ENCODE measurements at places on chromosomes 5 and 9.

- no peak for DNase-seq
Measured at GRCh38 chr9:131349522-131349880, 44.4 kb upstream of the PRRC2B start.

- DNase-seq: no peak
Measured at GRCh38 chr5:142974409-142974808, 204.2 kb downstream of the ARHGAP26 start.

- DNase-seq: no peak
Measured at GRCh38 chr5:134530301-134531077, 5.0 kb downstream of the JADE2 start.

DNA sequence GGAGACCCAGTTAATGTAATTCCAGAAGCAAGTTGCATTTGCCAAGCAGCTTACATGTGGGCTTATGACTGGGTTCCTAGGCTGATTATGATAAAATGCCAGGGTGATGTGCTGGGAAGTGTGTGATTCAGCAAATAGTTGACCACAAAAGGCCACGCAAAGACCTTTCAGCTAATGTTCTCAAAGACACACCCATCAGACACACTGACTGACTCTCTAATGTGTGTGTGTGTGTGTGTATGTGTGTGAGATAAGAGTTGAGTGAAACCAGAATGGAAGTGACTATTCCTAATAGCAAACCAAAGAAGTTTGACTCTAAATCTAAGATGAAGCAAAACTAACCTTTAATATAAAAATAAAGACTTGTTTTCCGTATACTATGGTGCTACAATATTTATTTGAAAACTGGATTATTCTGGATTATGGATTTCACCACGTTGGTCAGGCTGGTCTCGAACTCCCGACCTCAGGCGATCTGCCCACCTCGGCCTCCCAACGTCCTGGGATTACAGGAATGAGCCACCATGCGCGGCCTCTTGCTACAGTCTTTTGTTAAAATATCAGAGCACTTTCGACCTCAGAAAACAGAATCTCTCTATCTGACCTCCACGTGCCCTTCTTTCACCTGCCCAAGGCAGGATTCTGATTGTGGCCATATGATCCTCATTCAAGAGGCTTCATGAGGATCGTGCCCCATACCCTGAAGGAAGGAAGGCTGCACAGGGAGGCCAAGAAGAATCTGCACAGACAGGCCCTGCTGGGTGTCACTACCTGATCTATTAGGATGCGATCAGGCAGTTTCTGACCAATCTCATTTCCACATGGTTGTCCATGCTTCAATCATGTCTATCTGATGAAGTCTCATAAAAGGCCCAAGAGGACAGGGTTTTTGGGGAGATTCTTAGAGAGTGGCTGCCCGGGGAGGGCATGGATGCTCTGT is 75.6 kb downstream of the USP20 start:
- peak; percentile 55 for DNase-seq

GRCh38 chr5:83085106-83085505 is 7.8 kb downstream of the XRCC4 start:
- no peak for DNase-seq

- DNase-seq: peak; percentile 70
Measured at GRCh38 chr5:118791926-118792734, 196.2 kb downstream of the DTWD2 start.

- DNase-seq: peak; percentile 56
Measured at GRCh38 chr5:51468196-51468595, 84.9 kb downstream of the ISL1 start.

GRCh38 chr9:93670208-93671019 is 94.0 kb downstream of the PHF2 start:
- DNase-seq: peak; percentile 50

- no peak for DNase-seq
Measured at GRCh38 chr5:40494631-40495236, 185.0 kb upstream of the PTGER4 start.

- peak; percentile 54 for DNase-seq
Measured at GRCh38 chr9:85610074-85610860, 131.5 kb downstream of the AGTPBP1 start.

GRCh38 chr5:33527696-33528095 is 86.9 kb downstream of the TARS1 start:
- DNase-seq: no peak

DNA sequence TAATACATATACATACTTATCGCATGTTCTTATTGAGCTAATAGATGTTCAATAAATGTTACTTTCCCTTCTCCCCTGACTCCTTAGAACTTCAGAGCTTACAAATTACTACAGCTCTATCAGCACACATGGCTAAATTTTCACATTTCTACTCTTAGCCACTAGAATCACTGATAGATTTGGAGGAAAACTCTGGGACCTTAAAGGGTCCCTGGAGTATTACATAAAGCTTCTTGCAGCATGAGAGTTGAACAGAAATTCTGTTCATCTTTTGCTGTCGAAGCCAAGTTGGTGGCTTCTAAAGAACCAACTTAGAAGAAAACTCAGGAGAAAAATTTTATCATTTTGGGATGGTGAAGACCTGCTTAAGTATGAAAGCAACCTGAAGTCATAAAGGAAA is 15.5 kb downstream of the B4GALT1 start:
- no peak for DNase-seq

GRCh38 chr5:114782869-114783268 is 386.8 kb downstream of the TRIM36 start:
- DNase-seq: peak; percentile 63

DNA sequence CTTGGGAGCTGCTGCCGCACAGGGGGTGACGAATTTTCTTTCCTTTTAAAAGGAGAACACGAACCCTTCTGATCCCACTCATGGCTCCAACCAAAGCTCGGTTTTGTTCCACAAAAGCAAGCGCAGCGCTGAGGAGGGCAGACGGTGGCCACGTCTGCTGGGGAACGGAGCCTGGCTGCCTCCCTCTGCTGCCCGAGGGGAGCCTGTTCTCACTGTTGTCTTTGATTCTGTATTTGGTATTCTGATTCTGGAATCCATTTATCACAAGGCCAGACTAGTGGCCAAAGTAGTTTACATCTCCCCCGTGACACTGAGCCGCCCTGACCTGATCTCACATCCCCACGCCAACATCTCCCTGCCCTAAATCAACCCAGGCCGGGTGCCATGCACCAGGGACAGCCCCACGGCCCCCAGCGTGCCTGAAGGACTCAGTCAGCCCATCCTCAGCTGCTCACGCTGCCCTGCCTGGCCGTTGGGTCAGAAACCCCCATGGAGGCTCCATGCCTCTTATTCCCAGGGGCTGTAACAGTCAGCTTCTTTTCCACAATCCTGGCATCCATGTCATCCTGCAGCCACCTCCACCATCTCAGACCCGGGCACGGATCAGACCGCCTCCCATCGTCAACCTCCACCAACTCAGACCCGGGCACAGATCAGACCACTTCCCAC is 6.7 kb upstream of the NSMF start:
- DNase-seq: peak; percentile 45

GRCh38 chr5:61349935-61350334 is 17.9 kb downstream of the ZSWIM6 start:
- no peak for DNase-seq

DNA sequence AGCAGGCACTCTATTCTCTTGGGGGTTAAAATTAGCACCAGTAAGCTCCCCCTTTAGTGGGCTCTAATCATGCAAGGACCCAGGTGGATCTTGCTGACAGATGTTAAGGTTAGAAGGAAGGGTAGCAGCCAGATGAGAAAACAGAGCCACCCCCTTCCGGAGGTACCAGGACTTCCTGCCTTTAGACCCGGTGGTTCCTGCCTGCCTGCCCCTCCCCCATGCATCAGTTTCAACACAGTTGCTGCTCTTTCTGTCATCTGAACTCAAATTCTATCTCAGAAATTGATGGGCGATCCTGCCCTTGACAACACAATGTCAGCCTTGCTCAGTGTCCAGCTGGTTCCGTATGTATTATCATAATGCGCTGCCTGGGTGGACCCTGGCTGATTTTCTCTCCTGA is 287.3 kb downstream of the EBF1 start:
- no peak for DNase-seq

- DNase-seq: no peak
Measured at GRCh38 chr5:160926428-160926827, 74.4 kb upstream of the ATP10B start.

GRCh38 chr5:43396762-43397304 is 15.4 kb downstream of the CCL28 start:
- no peak for DNase-seq

- DNase-seq: no peak
Measured at GRCh38 chr9:76038431-76038830, 148.0 kb downstream of the PCSK5 start.

- no peak for DNase-seq
Measured at GRCh38 chr9:13628526-13628925, 349.0 kb upstream of the MPDZ start.

- DNase-seq: no peak
Measured at GRCh38 chr9:16192403-16193017, 639.7 kb downstream of the CCDC171 start.

DNA sequence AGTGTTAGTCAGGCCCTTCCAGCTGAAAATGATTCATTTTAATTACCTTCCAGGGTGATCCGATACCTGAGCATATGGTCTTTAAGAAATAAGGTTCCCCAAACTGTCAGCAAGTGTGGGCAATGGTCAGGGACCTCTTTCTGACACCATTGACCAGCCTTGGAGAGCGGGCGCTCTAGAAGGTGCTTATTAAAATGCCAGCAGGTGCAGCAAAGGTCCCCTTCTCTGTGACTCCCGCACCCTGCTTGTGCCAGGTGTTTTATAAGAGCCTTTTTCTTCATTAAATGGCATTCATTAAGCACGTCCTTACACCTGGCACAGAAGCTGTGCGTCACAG is 85.3 kb downstream of the MVB12B start:
- no peak for DNase-seq

GRCh38 chr5:168925160-168925559 is 346.0 kb upstream of the PANK3 start:
- DNase-seq: no peak

DNA sequence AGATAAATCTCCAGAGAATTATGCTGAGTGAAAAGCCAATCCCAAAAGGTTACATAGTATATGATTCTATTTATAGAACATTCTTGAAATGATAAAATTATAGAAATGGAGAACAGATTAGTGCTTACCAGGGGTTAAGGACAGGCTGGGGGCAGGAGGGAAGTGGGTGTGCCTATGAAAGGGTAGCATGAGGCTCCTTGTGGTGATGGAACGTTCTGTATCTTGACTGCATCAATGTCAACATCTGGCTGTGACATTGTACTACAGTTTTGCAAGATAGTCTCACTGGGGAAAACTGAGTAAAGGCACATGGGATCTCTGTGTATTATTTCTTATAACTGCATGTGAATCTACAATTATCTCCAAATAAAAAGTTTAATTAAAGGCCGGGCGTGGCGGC is 22.3 kb downstream of the ORM2 start:
- DNase-seq: no peak

DNA sequence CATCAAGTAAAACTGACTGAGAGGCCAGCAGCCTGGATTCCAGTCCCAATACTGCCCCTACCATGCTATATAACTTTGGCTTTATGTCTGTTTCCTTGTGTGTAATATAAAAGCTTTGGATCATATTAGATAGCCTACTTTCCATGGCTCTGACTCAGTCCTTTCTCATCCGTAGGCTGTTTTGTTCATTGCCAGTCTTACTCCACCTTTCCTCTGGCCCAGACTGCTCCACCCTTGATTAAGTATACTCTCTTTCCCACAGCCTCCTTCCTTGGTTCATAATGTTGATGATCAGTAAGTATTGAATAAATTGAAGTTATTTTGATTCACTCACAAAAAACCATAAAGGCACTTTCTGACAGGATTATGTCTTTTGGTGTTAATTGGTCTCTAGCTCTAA is 1.5 kb upstream of the MRPS30 start:
- no peak for DNase-seq

DNA sequence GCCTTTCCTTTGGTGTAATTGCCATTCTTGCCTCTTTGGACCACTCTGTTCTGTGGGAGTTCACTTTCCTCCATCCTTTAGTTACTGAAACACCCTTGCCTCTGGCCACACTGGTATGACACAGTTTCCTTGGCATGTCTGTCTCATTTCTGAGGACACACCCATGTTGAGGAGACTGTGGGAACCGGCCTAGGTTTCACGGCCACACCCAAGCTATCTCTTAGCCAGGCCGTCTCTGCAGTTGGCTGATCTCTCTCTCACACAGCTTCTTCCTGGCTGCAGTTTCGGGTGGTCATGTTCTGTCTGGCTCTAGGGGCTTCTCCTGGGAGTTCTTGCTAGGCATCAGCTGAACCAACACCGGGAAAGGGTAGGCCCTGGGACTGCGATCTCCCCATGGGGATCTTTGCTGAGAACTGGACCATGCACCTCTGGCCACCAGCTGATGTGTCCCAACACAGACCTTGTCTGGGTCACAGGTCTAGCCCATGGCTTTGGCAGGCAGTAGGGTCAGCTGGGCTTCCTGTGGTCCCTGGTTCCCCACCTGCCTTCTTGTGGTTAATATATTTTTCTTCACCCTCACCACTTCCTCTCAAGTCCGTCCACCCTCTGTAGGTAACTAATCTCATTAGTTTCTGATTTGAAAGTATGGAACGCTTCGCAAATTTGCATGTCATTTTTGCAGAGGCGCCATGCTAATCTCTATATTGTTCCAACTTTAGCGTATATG is 24.9 kb downstream of the ARHGEF37 start:
- peak; percentile 87 for DNase-seq

GRCh38 chr5:170121321-170121720 is 15.6 kb downstream of the FOXI1 start:
- DNase-seq: peak; percentile 43

DNA sequence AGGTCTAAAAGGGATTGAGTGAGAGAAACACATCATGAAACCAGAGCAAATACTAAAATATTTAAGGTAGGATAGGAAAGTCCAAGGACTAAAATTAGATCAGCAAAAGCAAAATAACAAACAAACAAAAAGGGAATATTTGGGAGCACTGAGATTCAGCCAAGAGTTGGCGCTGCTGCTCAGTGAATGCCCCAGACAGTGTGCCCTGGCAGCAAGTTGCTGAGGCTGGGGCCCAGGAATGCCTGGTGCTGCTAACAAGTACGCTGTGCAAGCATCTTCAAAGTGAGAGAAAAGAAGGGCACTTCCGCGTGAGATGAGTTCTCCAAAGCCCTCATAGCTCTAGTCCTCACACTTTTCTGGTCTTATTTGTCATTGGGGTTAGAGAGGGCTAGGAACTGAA is 603.3 kb downstream of the EFNA5 start:
- DNase-seq: no peak

DNA sequence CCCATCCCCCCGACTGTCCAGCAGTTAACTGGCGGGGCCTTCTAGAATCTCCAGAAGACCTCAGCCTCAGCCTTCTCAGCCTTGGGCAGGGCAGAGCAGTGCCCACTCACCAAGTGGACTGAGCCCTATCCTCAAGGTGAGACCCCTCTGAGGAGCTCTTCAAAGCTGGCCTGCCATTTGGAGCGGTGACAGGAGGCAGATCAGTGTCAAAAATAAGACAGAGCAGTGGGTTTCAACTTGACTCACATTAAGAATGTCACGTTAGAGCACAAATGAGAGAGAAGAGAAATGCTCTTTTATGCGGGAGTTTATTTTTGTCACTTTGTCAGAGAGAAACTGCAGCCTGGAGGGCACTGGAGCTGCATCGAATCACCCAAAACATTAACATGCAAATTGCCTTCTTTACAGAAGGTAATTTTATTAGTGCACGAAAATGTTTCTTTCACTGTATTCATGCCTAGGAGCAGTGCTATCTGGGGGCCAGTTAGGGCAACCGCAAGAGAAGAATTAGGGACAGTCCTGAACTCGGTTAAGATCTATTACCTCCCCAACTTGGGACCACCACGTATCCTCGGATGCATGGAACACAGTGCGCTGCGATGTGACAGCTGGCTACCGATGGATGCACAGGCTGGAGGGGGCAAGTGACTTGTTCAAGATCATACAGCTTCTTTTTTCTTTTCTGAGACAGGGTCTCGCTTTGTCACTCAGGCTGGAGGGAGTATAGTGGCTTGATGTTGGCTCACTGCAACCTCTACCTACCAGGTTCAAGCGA is 188.5 kb downstream of the DAB2IP start:
- peak; percentile 28 for DNase-seq
